Activated naive CD4-positive, alpha-beta T cell treated with anti-CD3 and anti-CD28 coated beads, Interleukin-2, amount 50 U/mL, for 72 hours (primary cell): ENCODE measurements at places on chromosomes 11 and 22. TPM values are rescaled to one million over a fixed set of nuclear protein-coding genes. Genes with fewer than 3 reads are reported as not detected.

MCHR1 gene
- total RNA-seq, result not detected

- no peak for DNase-seq
These were observed 8.7 kb upstream of the DAGLA start for GRCh38 chr11:61671527-61671926.

MMP7 gene
- total RNA-seq, result not detected

ADAMTS8 gene
- not detected for total RNA-seq

DNA sequence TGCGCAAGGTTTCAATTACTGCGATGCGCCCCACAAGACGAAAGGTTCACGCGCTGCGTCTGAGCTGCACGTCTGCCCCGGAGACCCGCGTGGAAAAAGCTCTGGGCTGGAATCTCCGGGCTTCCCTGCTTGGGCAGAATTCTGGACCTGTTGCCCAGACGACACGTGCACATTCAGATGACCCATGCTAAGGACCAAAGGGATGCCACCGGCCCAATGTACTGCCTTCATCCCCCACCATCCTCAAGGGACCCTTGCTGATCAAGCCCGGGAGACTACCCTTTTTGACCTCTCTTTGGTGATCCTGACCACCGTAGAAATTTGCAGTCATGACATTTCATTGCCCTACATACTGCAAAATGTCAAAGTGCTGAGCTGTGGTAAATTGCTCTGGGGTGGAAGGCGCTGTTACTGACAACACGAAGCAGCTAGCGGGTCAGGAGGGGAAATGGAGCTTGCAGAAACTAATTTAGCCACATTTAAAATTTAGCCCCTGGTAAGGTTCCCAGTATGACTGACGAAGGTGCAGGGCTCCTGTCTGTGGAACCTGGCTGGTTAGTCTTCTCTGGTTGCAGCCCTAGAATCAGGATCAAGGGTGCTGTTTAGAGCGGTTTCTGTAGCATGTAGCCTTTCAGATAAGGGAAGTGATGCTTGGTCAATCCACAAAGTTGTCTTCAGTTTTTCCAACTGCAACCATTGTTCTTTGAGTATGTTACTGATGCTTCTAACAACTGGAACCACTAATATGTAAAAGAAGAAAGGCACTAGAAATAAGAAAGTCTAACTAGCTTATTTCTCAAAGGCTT, 81.9 kb downstream of the PRR5L start:
- DNase-seq, result no peak

- DNase-seq, result no peak
These were observed 30.4 kb downstream of the CYP2R1 start for GRCh38 chr11:14861680-14862079.

GRCh38 chr11:132424433-132424832, 1054.0 kb downstream of the NTM start:
- no peak for DNase-seq

GRCh38 chr22:30649430-30650007, 13.9 kb downstream of the SLC35E4 start:
- DNase-seq, result peak; percentile 94

DNA sequence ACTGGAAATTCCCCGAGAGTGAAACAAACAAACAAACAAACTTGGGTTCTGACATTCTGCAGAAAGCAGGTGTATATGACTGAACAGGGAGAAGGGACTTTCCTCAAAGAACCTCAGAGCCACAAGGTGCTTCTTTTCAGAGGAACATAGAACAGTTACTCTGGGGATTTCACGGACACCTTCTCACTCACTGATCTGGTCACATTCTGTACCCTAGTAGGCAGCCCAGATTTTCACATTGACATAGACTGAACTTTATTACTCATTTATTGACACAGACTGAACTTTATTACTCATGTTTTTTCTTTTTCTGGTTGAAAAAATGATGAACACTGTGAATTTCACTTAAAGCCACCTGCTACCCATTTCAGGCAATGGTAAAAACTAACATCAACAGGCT, 263.0 kb downstream of the OPCML start:
- DNase-seq, result no peak

DNA sequence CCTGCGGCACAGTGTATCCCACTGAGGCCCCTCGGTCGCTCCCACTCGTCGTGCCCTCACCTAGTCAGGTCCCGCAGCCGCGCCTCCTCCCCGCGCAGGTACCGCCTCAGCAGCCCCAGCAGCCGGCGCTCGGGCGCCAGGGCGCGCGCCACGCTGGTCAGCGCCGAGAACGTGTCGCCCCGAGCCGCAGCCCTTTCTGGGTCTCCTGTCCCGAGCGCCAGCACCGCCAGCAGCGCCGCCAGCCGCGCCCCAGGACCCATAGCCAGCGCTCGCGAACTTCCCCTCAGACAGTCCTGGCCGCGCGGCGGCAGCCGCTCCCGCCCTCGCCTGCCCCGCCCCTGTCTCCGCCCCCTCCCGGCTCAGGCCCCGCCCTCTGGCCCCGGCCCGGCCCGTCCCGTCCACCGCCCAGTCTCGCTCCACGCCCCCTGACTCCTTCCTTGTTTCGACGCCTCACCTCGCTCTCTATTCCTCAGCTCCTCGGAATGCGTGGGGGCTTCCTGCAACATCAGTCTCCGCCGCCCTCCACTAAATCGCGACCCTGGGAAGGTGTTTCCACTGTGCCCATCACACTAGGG, at the start of gene P4HA3:
Gene P4HA3, minus strand, starts transcription at position 289 of the 575 bp plus-strand sequence. Its CDS starts 29 bp downstream, at position 260.
- peak; percentile 62 for DNase-seq

FOLR2 gene
- total RNA-seq, result not detected

DAGLA gene
- 0.19 TPM for total RNA-seq

- DNase-seq, result no peak
These were observed 17.4 kb downstream of the ATP5MG start for GRCh38 chr11:118418766-118419165.

- no peak for DNase-seq
These were observed 9.2 kb upstream of the CELSR1 start for GRCh38 chr22:46546466-46547178.

TPBGL gene
- total RNA-seq, result 0.07 TPM

CARD16 gene
- 11.1 TPM for total RNA-seq

GRCh38 chr11:74866557-74866956, 82.3 kb downstream of the XRRA1 start:
- no peak for DNase-seq

DNA sequence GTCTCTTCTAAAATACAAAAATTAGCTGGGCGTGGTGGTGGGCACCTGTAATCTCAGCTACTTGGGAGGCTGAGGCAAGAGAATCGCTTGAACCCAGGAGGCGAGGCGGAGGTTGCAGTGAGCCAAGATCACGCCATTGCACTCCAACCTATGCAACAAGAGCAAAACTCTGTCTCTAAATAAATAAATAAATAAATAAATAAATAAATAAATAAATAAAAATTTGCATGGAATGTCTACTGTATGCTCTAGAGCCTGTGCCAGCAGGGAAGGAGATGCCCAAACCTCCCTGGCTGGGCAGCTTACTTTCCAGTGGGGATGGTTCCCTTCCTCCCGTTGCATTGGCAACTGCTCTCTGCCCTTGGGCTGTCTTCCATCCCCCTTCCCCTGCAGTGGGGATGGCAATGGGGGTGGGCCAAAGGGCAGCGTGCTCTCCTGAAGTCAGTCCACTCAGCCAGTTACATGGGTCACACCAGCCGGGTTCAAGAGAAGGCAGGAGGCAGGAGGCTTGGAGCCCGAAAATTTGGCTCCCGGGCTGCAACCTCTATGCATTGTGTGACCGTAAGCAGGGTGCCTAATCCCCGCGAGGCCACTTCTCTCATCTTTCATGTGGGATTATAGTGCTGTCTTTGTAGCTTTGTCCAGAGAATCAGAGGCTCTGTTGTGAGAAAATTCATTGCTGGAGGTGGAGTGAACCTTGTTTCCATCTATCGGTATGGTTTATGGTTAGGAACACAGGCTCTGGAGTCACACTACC, 1.4 kb upstream of the LRRC10B start:
- DNase-seq, result no peak

DNA sequence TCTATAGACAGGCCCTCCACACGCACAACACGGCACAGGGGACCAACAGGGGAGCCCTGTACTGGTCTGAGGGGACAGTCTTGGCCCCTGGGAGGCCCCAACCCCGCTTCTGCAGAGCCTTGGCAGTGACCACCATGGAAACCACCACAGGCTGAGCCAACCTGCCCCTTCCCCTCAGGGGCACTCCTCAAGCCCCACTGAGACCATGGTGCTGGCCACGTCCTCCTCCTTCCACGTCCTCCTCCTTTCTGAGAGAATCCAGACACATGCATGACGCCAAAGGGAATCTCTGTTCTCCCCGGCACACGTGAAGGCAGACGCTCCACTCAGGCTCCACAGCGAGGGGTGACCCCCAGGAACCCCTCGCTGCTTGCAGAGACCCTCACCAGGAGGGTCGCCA, 2.7 kb downstream of the BRD1 start:
- no peak for DNase-seq

- DNase-seq, result no peak
These were observed 6.0 kb downstream of the FREY1 start for GRCh38 chr11:45900916-45901617.

SCUBE2 gene
- 0.70 TPM for total RNA-seq

GRCh38 chr11:78645226-78646202, 70.8 kb upstream of the NARS2 start:
- peak; percentile 71 for DNase-seq

- no peak for DNase-seq
These were observed 73.7 kb downstream of the SCN3B start for GRCh38 chr11:123580557-123581275.

- DNase-seq, result no peak
These were observed 31.3 kb upstream of the TXNRD2 start for GRCh38 chr22:19972652-19973550.

DNA sequence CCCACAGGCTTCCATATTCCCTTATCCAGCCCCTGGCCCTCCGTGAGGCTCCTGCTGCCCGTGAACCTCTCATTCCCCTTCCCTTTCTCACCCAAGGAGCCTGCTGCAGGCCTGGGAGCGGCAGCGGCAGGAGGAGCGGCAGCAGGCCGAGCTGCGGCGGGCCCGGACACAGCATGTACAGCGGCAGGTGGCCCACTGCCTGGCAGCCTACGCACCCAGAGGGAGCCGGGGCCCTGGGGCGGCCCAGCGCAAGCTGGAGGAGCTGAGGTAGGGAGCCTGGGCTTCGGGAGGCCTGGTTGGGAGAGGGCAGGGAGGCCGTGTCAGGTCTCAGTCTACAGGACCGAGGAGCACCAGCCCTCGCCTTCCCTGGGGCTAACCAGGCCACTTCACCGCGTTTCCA, 8.1 kb upstream of the SART1 start:
- no peak for DNase-seq

GRCh38 chr11:133531971-133532651, at the start of gene OPCML:
TSS of gene OPCML (minus strand) at chr11:133532501.
- DNase-seq, result no peak

GRCh38 chr22:19377565-19378343, 53.8 kb downstream of the HIRA start:
- DNase-seq, result no peak

DRD4 gene
- 5.6 TPM for total RNA-seq

VSIG2 gene
- total RNA-seq, result not detected

DNA sequence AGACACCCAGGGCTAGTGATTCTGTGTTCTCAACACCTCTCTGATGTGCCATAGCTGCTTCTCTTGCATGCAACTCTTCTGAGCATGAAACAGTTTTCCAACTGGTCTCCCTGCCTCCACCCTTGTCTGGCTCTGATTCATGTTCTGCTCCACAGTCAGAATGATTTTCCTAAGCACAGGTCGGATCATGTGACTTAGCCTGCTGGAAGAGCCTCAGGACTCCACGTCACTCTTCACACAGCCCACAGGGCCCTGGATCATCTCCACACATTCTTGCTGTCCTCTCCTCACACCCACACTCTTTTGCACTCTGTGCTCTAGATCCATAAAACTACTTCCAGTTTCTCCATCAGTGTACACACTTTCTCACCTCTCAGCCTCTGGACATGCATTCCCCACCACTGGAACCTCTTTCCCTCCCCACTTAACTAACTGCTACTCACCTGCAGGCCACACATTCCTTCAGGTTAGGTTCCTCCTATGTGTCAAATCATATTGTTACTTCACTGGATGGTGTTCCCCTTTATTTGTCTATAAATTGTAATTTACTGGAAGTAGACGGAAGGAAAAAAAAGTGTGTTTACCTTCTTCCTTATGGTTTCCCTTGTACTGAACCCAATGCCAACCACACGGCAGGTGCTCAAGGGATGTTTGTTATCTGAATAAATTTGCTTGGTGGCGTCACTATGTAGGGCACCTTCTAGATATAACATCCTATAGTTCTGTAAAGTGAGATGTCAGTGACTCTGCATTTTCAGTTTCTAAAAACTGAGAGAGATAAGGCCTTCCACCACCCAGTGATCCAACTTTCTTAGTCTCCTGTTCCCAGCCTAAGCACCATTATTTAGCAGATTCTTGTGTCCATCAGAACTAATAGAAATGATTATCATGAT, 133.7 kb downstream of the ETS1 start:
- no peak for DNase-seq

DNA sequence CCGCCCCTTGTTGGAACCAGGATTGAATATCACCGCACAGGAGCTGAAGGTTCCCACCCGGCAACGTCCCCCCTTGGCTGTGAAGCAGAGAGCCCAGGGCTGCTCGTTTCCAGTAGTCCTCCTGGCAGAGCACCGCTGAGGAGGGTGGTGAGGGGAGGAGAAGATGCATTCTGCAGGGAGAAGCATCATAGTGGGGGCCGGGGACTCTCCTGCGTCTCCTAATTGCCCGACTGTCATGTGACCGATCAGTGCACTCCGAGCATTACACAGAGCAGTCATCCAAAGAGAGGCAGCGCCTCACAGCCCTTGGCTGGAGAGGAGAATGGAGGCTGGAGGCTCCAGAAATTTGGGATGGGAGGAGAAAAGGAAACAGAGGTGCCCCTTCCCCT, 85.0 kb upstream of the SEPTIN5 start:
- DNase-seq, result no peak

LRRC74B gene
- not detected for total RNA-seq

DNAL4 gene
- 5.2 TPM for total RNA-seq

OR4A16 gene
- not detected for total RNA-seq
